Sciatic nerve (tissue), 2 donors: ENCODE measurements at places on chromosomes 5 and 9. TPM values are rescaled to one million over a fixed set of nuclear protein-coding genes. Genes with fewer than 3 reads are reported as not detected.

The FAM163B gene
- total RNA-seq = not detected

DNA sequence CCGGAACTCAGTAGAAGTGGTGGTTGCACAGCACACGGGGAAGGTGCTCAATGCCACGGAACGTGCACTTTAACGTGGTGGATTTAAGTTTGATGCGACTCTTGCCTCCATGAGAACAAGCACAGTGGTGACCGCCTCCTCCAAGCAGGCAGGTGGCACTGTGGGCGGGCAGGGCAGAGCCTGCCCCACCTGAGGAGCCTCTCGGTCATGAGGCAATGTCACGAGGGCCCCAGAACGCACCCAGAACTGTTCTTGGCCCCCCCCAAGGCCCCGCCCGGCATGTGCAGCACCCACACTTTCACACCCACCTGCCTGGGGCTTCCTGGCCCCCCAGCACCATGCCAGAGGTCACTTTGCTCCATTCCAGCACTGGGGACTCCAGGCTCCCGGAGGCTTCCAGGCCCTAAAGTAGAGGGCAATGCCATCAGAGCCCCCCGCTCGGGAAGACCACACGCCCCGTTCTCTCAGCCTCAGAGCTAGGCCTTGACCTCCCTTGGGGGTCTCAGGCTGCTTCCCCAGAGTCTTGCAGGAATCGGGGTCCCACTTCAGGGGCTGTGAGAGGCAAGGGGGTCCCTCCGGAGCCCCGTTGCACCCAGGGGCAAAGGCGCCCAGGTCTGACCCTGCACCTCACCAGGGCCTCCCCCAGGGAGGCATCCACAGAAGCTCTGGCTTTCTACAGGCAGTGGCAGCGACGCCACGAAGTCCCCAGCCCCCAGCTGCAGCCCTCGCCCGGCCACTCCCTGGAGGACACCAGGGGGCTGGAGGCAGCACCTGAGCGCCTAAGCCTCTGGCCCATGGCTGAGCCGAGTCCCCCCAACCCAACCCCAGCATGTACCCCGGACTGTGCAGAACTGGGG lies 14.0 kb downstream of the CCDC187 start:
- DNase-seq = no peak

- DNase-seq = no peak
These were observed 310.1 kb downstream of the ADAMTS6 start for GRCh38 chr5:65171645-65172044.

DNA sequence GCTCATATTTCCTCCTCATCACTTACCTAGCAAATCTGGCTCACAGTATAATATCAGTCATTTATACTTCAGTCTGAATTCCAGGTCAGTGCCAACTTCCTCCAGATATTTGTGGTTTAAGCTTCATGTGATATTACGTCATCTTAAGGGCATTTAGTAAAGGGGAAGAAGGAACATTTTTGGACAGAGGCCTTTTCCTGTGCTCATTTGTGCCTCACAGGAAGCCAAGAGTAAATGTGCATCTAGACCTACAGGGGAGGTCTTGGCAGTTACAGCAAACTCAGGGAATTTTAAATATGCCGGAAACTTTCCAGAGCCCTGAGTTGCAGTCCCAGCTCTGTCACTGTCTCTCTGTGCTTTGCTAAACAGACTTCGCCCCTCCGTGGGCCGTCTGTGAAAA lies 12.3 kb upstream of the KCNIP1 start:
- no peak for DNase-seq

GRCh38 chr9:93132287-93132927 lies 1.6 kb downstream of the NINJ1 start:
- peak; percentile 84 for DNase-seq

DNA sequence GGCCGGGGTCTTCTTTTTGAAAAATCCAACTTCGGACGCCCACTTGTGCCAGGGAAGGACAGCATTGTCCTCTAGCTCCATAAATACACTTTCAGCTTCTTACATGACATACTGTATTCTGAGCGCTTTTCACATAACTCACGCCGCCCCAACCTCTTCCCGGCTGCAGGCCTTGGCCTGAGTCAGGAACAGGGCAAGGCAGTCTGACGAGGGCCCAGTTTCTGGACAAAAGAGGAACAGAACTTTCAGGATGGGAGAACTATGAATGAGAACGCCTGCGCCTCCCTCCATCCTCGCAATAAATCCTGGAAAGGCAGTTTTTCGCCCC lies 650 bp downstream of the DCTN4 start:
- no peak for DNase-seq

GRCh38 chr9:81239388-81239787 lies 450.0 kb downstream of the TLE1 start:
- no peak for DNase-seq

DNA sequence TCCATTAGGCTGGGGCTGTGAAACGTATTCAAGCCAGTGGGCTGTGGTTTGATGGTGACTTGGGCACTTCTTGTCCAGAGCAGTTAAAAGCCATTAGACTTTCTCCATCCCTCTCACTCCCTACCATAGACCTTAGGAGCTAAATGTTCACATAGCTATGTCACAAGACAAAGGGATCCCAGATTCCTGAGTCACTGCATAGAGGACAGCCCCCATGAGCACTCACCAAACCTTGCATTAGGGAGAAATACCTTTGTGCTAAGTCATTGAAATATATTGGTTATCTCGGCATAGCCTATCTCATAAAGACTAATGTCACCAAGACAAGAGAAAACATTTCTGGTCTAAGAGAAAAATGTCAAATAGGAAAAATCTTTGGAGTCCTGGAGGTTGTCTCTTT lies 104.3 kb downstream of the TRPM6 start:
- no peak for DNase-seq

GRCh38 chr9:121824651-121825030 lies 173.2 kb downstream of the DAB2IP start:
- DNase-seq = no peak

- DNase-seq = no peak
These were observed 320.0 kb downstream of the DNAH5 start for GRCh38 chr5:13624283-13625074.

DNA sequence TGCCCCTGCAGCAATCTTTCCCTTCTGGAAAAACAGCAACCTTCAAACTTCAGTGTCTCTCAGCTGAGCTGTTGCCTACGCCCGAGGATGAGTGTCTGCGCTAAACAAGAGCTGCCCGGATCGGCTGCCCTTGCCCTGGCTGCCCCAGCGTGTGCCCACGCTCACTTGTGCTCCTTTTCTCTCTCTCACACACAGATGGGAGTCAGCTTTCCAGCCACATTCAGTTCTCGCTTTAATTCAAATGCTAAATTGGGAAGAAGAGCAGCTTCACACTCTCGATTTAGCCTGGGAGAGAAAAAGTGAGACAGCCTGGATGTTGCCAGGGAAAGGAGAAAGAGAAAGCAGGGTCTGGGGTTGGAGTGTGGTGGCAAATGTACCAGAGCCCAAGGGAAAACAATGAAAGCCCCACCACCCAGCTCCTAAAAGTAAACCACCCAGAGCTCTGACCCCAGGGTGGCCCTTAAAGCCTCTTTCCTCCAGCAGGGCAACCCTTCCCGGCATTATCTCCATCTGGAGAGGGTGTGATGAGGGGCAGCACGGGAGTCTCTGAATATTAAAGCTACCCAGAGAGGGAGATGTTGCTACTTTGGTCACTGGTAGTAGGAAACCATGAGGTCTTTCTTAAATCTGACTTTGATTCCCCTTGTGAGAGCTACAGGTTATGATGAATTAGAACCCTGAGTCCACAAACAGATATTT lies 9.9 kb upstream of the EGR1 start:
- DNase-seq = peak; percentile 19

DNA sequence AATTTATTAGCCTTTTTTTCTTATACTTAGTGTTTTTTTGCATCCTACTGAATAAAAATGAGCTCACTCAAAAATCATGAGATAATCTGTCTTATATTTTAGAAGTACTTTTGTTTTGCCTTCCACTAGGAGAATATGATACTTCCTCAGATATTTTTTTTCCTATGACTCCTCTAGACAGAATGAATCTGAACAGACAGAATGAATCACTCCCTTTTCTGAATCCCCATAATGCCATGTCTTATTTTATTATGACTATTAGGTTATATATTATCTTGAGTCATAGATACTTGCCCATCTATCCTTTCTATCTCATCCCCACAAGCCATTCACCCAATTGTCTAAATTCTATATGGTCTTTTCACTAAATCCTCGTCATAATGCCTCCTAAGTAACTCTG lies 134.6 kb downstream of the BRINP1 start:
- DNase-seq = no peak

- DNase-seq = no peak
These were observed 49.5 kb downstream of the ERCC6L2 start for GRCh38 chr9:95924987-95925386.

DNA sequence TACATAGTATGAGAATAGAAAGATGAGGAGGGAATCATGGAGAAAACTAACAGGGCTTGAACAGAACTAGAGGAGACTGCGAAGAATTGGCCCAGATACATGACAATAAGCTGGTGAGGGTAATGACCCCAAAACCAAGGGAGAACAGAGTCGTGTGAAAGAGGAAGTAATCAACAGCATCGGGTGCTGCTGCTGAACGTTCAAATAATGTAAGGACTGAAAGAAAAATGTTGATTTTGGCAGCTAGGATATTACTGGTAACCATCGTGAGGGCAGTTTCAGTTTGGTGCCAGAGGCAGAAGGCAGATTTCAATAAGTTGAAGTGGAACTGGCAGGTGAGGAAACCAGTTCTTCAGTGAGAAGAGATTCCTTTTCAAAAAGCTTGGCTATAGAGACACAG lies 66.8 kb upstream of the SMC2 start:
- no peak for DNase-seq
